Inflammatory macrophage treated with lipopolysaccharide for 1 hour (primary cell): ENCODE measurements at places on chromosomes 1 and 21.

DNA sequence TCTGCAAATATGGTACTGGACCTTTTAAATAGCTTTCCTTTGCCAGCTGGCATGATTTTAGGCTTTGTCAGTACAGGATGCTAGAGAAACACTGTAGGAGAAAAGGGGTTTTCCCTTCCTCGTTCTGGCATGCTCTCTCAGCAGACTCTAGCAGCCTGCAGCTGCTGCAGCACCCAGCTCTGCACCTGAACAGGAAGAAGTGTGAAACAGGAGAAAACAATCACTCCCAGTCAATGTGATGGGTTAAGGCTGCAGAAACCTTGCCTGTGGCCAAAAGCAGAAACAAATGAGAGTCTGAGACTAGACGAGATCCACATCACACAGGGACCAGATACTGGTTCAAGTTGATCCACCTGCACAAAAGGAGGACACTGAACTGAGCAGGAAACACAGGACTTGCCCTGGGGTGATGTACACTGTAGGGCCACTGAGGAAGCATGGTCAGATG lies 21.2 kb downstream of the OVGP1 start:
- DNase-seq = no peak

- no peak for DNase-seq
These were observed 106.4 kb downstream of the ZC3H11B start for GRCh38 chr1:219506473-219506899.

DNA sequence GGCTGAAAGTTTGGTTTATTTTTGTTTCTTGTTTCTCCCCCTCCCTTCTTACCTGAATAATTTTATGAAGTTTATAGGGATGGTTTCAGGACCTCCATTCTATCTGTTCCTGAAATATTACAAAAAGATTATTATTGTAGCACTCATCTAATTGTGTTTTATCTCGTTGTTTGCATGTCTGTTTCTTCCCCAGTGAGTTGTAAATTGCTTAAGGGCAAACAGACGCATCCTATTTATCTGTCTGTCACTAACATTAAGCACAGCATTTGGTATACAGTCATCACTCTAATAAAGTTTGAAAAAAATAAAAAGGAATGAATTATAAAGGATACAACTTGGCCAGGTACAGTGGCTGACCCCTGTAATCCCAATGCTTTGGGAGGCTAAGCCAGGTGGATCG lies 123.5 kb downstream of the LRRC7 start:
- no peak for DNase-seq

GRCh38 chr1:7042322-7043190 lies 257.3 kb downstream of the CAMTA1 start:
- DNase-seq = no peak

- DNase-seq = no peak
These were observed 1166.7 kb downstream of the NCAM2 start for GRCh38 chr21:22164912-22165311.

DNA sequence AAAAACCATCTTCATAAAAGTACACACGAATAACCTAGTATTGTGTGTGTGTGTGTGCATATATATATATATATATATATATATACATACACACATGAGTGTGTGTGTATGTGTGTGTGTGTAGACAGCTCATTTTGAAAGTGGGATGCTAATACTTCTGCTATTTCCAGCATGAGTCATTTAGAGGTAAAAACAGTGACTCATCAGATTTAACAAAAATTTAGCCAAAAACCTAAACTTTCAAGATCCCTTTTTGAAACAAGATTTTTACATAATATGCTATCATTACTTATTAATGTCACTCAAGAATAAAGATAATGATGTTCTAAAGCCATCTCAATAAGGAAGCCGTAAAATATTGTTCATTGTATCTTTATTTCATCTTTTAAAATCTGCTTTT lies 35.6 kb upstream of the ADGRL4 start:
- peak; percentile 61 for DNase-seq

DNA sequence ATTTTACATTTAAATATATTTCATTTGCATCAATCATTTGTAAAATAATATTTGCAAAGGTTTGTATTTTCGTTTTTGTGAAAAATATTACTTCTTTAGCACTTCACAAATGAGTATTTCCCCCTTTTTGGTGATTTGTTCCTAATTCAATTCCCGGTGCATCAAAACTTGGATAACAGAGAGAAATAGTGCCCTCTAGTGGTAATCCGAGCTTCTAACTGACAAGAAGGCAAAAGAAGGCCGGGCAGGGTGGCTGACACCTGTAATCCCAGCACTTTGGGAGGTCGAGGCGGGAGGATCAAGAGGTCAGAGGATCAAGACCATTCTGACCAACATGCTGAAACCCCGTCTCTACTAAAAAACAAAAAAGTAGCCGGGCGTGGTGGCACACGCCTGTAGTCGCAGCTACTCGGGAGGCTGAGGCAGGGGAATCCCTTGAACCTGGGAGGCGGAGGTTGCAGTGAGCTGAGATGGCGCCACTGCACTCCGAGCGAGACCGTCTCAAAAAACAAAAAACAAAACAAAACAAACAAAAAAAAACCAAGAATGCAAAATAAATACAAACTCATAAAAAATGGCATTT lies 137.7 kb downstream of the COL11A1 start:
- DNase-seq = peak; percentile 30

GRCh38 chr1:9652379-9653209 lies 1.1 kb downstream of the PIK3CD start:
- DNase-seq = peak; percentile 88

DNA sequence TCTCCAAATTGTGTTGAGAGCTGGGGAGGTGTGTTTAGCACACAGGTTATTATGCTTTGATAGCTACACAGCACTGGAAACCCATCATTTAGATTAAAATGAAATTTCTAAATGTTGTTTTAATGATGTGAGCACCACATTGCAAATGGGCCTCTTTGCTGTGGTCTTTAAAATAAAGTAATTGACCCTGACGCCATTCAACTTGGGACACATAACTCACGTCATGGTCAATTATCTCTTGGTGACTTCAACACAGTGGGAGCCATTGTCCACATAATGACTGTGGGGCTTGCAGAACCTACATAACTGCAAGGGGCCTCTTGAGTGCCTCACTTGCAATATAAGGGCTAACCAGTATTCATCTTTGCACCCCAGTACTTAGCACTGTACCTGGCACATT lies 280.4 kb downstream of the HLX start:
- DNase-seq = no peak

GRCh38 chr21:46184625-46185555 lies 631 bp upstream of the SPATC1L start:
- peak; percentile 19 for DNase-seq

- DNase-seq = no peak
These were observed 17.2 kb downstream of the COLGALT2 start for GRCh38 chr1:184020328-184020727.

- DNase-seq = no peak
These were observed 548.2 kb downstream of the PTPRU start for GRCh38 chr1:29784276-29785136.

GRCh38 chr1:161305867-161306519 lies 3.8 kb downstream of the MPZ start:
- peak; percentile 94 for DNase-seq

DNA sequence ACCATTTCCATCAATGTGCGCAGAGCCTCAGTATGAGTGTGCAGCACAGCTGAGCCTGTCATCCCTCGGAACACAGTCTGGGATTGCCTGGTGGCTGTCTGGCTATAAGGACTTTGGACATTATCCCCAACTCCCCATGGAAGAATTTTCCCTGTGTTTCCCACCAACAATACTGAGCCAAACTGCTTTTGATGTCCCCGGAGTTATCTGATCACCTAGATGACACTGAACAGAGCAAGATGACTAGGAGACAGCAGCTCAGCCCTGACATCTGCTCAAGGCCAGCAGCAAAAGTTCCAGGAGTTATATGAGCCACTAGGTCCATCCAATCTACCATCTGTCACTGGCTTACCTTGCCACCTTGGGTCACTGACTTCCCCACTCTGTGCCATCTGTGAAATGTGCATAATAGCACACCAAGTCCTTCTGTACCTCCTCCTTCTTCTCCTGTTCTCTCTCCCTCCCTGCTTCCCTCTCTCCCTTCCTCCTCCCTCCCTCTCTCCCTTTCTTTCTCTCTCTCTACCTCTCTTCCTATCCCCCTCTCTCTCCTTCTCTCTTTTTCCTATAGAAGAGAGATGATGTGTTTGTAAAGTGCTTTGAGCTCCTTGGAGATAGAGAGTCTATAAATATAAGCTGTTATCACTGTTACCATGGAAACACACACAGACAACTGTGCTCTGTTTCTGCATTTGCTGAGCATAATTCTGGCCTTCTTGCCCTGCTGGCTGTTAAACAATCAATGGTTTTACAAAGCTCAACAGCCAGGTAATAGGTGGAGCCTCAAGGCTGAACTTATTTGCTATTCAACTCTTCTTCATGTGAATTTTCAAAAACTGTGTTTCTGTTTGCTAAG lies 19.7 kb upstream of the ATP1B1 start:
- no peak for DNase-seq

- DNase-seq = peak; percentile 90
These were observed 11.5 kb upstream of the HCRTR1 start for GRCh38 chr1:31605908-31606427.

- DNase-seq = no peak
These were observed 27.2 kb downstream of the NGF start for GRCh38 chr1:115310581-115311473.

- DNase-seq = no peak
These were observed 648 bp upstream of the RGS7 start for GRCh38 chr1:241357366-241358340.

DNA sequence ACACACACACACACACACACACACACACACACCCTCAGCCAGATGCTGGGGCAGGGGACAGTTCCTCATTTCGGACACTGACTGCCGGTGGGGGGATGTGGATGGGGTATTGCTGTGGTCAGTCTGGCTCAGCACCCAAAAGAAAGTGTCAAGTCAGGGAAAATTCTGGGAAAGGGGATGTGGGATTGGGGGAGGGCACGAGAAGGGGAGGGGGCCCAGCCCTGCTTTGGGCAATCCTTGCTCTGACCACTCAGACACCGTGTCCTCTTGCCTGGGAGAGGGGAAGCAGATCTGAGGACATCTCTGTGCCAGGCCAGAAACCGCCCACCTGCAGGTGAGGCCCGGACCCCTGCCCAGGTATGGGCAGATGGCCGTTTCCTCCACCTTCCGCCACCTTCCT lies at the start of gene C1QC:
TSS of gene C1QC (plus strand) at position 253 of the 400 bp plus-strand sequence. CDS start 391 bp downstream, outside the sequence.
- no peak for DNase-seq

DNA sequence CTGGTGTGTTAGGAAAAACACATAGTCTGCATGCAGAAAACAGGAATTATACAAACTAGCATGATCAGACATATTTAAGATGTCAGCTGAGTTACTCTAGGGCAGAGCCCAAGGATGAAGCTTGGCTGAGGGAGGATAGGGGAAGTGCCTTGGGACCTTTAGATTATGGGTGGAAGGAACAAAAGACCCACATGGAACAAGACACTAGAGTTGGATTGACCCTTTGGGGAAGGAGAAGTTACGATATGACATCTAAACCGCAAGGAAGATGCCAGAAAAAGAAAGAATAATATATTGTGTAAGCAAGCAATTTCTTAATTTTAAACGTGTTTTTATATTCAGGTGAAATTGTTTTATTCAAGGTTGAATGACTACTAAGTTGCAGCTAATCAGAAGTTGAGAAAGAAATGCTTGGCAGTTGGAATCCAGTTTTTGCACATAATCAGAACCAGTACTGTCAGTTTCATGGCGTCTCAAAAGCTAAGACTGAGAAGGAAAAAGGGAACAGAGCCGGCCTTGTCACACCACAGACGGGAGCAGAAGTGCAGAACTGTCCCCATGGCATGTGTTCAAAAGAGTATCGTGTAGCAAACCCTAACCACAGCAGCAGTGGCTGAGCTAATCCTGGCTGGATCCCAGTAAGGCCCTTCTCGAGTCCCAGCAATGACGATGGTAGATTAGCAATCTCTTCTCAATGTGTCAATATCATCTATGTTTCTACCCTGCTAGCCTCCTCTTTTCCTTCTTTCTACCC lies 31.2 kb upstream of the IFNAR2 start:
- DNase-seq = peak; percentile 85

DNA sequence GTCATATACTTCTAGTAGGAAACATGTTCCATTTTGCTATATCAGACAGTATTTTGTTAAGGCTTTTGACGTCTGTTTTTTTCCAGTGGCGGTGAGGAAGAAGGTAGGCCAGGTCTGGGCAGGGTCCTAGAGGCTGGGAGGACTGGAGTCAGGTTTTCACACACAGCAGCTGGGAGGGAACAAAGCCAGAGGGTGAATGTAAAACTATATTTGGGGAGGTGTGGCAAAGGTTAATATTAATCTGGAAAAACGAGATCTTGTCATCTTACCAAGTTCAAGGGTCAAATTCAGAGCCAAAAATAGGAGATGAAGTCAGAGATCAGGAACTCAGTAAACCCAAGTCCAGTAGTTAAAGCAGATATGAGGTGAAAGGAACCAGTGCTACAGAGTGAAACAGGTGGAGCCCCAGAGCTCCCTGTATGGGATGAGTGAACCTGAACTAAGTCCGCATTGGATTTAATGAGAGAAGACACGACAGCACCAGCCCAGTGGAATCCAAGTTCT lies 10.7 kb upstream of the OTUD7B start:
- DNase-seq = no peak

GRCh38 chr1:53557369-53557768 lies 98.2 kb downstream of the DMRTB1 start:
- no peak for DNase-seq

DNA sequence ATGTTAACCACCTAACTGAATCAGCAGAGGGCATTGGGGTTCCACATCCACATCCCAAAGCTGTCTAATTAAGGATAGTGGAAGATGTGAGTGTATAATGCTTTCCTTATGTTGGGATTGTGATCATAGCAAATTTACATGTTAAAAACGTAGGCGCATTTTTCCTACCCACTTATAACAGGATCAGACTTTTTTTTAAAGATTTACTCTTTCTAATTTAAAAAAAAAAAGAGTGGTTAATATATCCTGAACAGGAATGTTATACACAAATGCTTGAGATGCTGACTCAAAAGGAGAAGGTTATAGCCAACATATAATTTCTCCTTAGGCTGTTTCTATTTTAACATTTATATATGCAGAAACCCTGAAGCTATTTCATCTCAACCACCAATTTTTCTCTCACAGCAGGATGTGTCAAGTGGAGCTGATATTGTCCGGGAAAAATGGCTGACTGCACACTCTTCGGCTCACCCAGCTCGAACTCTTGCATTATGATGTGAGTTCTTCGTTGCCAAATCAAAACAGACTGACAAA lies 40.3 kb downstream of the RGS5 start:
- no peak for DNase-seq

DNA sequence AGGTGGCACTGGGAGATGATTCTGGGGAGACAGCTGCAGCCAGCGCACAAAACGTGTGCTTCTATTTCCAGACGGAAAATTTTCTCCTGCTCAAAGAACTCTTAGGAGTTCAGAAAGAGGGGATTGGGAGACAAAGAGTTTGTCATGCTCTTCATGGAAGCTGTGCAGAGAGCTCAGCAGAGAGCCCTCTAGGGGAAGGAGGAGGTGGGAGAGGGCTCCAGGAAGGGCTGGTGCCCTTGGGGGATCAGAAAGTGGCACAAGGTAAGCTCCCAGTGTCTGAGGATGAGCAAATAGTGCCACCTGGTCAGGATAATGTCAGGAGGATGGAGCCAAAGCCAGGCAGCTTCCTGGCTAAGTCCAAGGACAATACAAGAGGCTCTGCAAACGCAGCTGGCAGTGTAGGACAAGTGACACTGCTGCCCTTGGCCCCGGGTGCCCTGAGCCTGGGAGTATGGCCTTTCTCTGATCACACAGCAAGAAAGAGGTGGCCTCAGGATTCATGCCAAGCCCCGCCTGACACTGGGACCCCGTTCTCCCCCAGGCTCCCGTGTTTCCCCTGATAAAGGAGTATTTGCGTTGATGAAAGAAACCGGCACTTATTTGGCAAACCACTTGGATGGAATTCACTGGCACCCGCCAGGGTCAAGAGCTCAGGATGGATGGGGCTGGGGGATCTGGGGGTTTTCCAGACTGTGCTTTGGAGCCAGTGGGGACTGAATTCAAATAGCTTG lies 254.0 kb downstream of the PTPRU start:
- DNase-seq = no peak
